ENCODE measurements at places on chromosomes 16 and 17. TPM values are rescaled to one million over a fixed set of nuclear protein-coding genes. Genes with fewer than 3 reads are reported as not detected.

The ARHGAP23 gene
- total RNA-seq = 127 TPM

The TPPP3 gene
- 118 TPM for total RNA-seq

The SLC47A2 gene
- total RNA-seq = 6.1 TPM

The CES5A gene
- total RNA-seq = 0.34 TPM

The TUBG2 gene
- 19.3 TPM for total RNA-seq

The TBC1D3C gene
- not detected for total RNA-seq

The IRX3 gene
- 79.7 TPM for total RNA-seq

The MYH11 gene
- total RNA-seq = 13.7 TPM

The CMTM3 gene
- 9.6 TPM for total RNA-seq

The CCL7 gene
- total RNA-seq = not detected

The GAST gene
- not detected for total RNA-seq

The DHRS7C gene
- not detected for total RNA-seq

The SDR42E2 gene
- total RNA-seq = not detected

The RND2 gene
- total RNA-seq = 0.67 TPM

The ZNF469 gene
- total RNA-seq = 0.49 TPM

The PERCC1 gene
- total RNA-seq = not detected
